ENCODE measurements at places on chromosomes 3 and 15.
A peak's percentile ranks its signal among the peaks of the same experiment; 100 is the strongest.

DNA sequence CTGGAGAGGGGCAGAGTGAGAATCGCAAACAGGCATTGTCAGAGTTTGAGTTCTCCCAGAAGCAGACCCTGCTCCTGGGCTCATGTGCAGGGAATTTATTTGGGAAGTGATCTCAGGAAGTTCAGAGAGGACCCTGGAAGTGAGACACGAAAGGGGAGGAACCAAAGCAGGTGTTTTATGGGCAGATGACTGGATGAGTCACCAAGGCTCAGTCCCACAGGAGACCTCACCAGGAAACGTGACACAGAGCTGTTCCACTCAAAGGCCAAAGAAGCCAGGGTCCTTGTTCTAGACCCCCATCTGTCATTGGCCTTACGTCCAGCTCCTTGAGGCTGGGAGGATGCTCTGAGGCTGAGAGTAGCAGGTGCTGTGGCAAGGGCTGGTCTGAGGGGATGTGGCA, 43.4 kb upstream of the SEC22A start:
- no peak for DNase-seq

DNA sequence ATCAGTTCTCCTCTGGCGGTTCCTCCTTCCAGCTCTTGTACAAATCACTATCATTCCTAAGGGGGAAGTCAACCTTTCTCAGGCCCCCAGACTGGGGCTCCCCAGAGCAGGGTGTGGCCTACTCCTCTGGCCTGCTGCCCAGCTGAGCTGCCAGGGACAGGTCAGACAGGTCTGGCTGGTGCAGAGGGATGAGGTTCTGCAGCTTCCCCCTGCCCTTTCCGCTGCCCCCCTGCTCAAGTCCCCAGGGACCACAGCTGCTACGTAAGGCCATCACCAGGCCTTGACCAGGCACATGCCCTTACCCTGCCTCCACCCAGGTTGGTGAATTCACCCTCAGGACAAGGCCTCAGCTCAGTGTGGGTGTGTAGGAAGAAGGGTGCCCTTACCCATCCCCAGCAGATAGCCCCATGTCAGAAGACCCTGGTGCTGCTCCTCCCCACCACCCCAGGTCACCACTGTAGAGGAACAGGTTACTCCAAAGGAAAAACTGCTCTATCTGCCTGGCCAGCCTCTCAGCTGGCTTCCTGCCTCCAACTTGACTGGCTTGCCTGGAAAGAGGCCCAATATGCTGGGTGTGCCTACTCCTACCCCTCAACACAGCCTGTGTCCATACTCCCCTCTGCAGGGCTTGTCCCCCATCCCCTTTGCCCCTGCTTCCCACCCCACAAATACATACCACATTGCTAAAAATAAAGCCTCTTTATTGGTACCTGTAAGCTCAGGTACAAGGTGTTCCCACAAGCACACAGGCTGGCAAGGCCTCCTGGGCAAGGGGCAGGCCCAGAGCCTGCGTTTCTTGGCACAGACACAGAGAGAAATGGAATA, 12.0 kb downstream of the CSRNP1 start:
- DNase-seq, result no peak

- DNase-seq, result no peak
Measured at GRCh38 chr3:65400899-65401298, 637.8 kb downstream of the MAGI1 start.

GRCh38 chr3:160400702-160401150, 1.3 kb downstream of the SMC4 start:
- DNase-seq, result peak; percentile 84
